ENCODE measurements at places on chromosomes 5 and 9.
A peak's percentile ranks its signal among the peaks of the same experiment; 100 is the strongest.

DNA sequence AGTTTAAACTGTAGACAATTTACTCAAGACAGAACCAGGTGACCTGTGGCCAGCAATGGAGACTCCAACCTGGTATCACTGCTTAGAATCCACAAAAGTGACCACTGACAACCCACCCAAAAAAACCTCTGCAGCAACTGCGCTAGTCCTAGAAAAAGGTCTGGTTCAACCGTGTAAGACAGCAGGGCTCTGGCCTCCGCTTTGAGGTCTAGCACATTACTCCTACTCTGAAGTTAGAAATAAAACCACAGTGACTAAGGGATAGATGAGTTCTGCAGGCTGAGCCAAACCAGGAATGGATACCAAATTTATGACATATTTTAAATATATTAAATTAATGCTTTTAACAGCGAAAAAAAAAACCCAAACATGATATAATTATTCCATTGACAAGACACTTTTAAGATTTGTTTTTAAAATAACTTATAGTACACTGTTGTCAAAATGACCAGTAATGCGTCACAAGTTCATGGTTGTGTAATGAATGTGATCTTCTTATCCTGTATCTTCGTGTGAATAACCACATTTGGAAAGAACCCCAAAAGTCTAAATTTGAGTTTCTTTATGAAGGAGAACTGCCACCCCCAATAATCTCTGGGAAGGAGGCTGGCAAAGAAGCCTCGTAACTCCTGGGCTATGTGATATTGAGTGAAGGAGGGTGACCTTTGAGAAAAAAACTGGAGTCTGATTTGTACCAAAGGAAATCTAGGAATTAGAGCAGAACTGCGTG is 101.9 kb upstream of the SLC44A1 start:
- DNase-seq: peak; percentile 9

- no peak for DNase-seq
These were observed 50.1 kb upstream of the RETREG1 start for GRCh38 chr5:16666883-16667398.

GRCh38 chr9:122978601-122979000 is 37.8 kb downstream of the RABGAP1 start:
- DNase-seq: no peak

GRCh38 chr9:88892724-88893123 is 98.5 kb upstream of the S1PR3 start:
- DNase-seq: no peak

DNA sequence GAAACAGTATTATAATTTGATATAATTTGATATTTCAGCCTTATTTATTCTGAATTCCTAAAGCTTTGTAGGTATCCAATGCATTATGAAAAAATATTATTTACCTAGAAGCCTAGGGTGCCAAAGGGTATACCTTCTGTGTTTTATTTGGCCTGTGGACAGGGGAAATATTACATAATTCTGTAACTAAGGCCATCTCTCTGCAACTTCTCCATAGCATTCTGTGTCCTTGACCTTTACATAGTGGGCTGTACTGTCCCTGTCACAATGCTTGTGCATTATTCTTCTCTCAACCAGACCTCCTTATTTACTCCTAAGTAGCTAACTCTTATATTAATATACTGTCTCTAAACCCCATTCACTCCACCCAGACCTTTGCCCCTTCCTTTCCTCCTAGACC is 57.0 kb upstream of the RANBP6 start:
- DNase-seq: no peak

- no peak for DNase-seq
These were observed 170.8 kb upstream of the FBN2 start for GRCh38 chr5:128708841-128709240.

DNA sequence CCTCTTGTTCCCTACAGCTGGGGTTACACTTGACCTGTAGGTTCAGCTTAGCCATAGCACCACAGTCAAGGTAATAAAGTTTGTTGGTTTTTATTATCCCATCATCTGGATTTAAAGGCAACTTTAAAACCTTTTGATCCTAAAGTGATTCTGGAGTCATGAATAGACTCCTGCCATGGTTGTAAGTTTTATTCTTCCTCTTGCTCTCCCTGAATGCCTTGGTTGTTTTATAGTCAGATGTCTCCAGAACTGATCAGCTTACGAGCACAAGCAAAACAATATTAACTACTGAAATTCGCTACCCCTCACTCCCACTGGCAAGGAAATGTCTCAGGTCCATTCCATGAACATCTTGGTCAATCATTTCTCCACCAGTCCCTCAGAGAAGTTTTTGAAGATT is 1328.6 kb downstream of the PTPRD start:
- DNase-seq: no peak

DNA sequence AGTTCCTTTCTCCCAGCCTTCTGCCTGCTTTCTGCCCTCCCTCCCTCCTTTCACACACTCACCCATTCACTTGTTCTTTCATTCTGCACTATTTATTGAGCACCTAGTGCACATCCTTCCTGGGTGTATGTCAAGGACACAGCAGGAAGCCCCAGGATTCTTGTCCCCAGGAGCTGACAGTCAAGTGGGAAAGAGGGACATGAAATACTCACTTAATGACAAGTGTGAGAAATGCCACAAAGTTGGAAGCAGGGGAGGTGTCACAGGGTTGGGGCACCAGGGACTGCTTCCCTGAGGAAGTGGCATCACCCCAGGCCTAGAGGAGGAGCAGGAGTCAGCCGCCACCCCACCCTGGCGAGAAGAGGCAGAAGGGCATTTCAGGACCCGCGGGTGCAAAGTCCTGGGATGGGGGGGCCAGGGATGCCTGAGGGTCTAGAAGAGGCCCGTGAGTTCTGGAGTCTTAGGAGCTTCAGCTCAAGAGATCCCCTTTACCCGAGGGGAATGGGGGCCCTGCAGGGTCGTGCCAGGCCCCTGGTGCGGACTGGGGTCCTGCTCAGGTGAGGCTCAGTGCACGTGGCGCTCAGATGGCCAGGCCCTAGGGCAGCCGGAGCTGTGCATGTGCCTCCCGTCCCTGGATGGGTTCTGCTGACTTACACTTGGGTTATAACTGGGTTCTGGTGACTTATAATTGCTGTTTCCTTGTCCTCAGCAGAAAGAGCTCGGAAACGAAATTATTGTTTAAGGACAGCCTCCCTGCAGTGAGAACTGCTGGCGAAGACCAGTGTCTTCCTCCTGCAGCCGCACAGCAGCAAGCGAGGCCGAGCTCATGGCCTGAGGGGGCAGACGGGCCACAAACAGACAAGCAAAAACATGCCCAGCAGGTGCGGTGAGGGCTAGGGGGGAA is 16.9 kb upstream of the LAMC3 start:
- DNase-seq: no peak

- DNase-seq: no peak
These were observed 94.3 kb upstream of the MAMDC2 start for GRCh38 chr9:69949396-69949795.

DNA sequence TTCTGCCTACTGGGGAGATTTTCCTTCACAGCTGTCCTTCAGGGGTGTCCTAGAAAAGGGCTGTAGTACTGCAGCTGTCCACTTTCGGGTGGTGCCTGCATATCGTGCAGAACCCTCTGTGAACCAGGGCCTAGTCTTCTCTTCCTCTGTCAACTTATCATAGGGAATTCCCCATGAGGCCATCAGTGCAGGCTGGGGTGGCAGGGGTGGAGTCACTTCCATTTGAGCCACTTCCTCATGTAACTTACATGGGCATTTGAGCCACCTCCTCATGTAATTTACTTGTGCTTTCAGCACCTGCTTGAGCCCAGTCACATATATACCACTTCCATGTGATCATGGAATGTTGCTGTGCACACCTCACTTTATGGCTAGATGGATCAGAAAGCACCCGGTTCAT is 742.0 kb upstream of the RGMB start:
- no peak for DNase-seq

Data from ascending aorta (tissue), 2 donors.